ENCODE measurements at places on chromosomes 1 and 21. TPM values are rescaled to one million over a fixed set of nuclear protein-coding genes. Genes with fewer than 3 reads are reported as not detected.

PCSK9 gene
- total RNA-seq = not detected

AGMAT gene
- 3.5 TPM for total RNA-seq

UBL4B gene
- not detected for total RNA-seq

UBE2U gene
- total RNA-seq = not detected

CDK18 gene
- 3.7 TPM for total RNA-seq

AMY1B gene
- total RNA-seq = not detected

ANGPTL3 gene
- total RNA-seq = not detected

KRTAP13-2 gene
- not detected for total RNA-seq

FAM151A gene
- not detected for total RNA-seq

NBPF6 gene
- not detected for total RNA-seq

EPHA8 gene
- not detected for total RNA-seq

ITLN2 gene
- not detected for total RNA-seq

LCK gene
- total RNA-seq = 22.3 TPM

IL19 gene
- total RNA-seq = 0.27 TPM

RPS6KA1 gene
- 109 TPM for total RNA-seq

OR2L3 gene
- total RNA-seq = 0.10 TPM

APH1A gene
- 134 TPM for total RNA-seq

FMO5 gene
- total RNA-seq = 4.4 TPM

MIXL1 gene
- 1.7 TPM for total RNA-seq

GJA4 gene
- not detected for total RNA-seq

B3GALT5 gene
- total RNA-seq = not detected
